ENCODE measurements at places on chromosomes 16 and 17.
A peak's percentile ranks its signal among the peaks of the same experiment; 100 is the strongest.

DNA sequence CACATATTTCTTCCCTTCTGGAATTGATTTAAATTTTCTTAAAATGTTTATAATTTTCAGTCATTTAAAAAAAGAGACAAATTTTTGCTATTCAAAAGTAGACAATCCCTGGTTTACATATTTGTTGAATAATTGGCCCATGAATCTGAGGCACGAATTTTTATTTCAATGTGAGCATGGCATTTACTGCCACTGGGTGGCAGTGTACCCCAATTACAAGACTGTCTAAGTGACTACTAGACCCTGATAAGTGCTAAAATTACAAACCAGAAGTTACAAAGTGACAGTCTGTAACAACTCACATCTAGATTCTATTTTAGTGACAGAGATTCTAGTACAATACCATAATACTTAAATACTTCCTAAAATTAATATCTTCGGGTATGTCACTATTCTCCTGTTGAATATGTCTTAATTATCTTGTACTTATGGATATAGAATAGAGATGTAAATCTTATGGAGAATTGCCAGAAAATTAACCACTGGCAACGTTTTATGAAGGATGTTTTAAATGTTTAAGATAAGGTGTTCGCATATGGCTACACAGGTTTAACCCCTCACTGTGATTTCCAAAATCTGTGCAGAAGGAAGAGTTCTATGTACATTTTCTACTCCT, 235.8 kb downstream of the MAP2K4 start:
- DNase-seq: peak; percentile 65

DNA sequence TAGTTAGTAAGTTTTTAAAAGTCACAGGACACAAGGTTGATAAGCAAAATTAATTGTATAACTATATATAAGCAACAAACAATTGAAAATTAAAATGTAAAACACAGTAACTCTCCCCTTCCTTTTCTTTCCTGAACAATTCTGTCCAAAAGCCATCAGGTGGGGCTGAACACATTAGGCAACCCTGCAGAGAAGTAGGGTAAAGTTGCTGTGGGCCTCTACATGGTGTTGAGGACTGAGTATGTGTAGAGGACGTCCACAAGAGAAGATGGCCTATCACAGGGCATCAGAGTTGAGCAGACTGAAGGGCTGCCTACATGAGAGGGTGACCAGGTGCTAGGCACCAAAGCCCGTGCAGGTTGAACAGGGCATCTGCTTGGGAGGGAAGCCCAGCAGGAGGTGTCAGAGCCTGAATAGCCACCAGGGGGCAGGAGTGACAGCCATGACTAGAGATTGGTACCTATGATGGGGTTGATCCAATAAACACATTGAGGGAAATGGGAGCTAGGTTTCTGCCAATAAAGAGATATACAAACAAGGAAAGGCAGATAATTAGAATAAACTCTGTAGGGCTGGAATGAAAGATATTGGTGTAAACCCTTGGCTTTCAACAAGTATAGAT, 415.1 kb downstream of the NPIPA8 start:
- DNase-seq: peak; percentile 2

DNA sequence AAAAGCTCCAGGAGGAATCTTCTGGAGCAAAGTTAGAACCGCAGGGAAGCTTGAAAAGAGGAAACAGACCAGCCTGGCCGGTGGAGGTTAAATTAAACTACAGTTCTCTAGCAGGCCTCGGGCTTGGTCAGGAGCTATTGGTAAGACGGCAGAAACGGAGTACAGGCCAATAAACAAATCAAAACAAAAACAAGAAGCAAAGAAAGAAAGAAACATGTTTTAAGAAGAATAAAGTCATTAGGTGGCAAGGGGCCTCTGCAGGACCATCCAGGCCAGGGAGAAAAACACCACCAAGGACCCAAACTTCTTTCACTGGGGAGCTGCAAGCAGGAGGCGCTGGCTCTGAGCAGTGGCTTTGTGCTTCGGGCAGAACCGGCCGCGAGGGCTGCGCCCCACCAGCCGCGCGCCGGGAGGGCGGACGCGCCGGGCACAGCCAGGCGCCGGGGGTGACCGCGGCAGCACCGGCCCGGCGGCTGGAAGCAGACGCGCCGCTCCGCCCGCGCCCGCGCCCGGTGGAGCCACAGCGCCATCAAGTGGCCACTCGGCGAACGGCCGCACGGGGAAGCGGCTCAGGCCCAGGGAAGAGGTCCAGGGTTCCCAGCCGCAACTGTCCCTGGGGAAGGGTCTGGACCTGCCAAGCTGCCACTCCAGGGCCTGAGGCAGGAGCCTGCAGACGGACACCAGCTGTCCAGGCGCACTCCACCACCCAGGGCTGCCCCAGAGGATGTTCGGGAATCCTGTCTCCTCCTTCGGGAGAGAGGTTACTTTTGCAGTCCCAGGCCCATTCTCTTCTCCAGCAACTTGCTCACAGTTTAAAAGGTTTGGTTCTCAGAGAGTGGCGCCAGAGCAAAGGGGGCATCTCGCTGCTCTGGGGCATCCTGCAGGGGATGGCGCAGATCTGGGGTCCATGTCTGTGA, 419.4 kb downstream of the SOX9 start:
- DNase-seq: peak; percentile 68

- DNase-seq: peak; percentile 34
These were observed 737 bp downstream of the DHRS13 start for GRCh38 chr17:28901866-28902818.

- DNase-seq: no peak
These were observed 7.4 kb upstream of the MED9 start for GRCh38 chr17:17469358-17469757.

GRCh38 chr17:18045691-18046350, 6.6 kb downstream of the GID4 start:
- DNase-seq: no peak

GRCh38 chr16:84544031-84544773, 39.7 kb upstream of the MEAK7 start:
- DNase-seq: peak; percentile 64

DNA sequence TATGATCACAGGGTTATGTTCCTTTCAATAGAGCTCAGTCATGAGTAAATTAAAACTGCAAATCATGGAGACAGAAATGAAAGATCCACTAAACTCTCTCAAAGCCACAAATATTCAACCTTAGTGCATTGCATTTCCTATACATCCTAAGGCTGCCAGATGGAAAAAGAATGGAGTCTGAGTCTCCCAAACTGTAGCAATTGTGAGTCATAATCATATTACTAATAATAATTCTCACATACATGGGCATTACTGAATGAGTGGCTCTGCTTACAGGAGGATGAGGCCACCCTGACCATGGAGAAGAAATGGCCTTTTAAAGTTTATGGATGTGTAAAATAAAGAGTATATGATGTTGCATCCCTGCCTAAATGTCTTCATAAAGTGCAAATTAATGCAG, 3.2 kb downstream of the CA10 start:
- no peak for DNase-seq

DNA sequence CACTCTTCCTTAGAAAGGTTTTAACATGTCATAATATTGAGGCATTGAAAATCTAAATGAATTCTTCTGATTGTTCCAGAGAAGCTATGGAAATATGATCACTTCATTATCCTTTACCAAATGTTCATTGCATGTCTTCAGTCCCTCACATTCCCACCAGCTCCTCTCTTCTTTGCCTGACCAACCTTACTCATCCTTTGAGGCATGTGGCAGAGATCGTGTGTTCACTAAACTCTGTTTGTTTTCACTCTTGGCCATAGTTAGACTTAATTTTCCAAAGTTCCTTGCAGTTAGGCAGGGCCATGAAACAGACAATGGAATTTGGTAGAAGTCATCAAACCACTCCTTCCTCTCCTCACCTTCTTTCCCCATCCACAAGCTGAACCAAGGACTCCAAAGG, 266.5 kb upstream of the HSBP1 start:
- peak; percentile 35 for DNase-seq

GRCh38 chr17:45749831-45750335, 34.2 kb upstream of the CRHR1 start:
- no peak for DNase-seq

DNA sequence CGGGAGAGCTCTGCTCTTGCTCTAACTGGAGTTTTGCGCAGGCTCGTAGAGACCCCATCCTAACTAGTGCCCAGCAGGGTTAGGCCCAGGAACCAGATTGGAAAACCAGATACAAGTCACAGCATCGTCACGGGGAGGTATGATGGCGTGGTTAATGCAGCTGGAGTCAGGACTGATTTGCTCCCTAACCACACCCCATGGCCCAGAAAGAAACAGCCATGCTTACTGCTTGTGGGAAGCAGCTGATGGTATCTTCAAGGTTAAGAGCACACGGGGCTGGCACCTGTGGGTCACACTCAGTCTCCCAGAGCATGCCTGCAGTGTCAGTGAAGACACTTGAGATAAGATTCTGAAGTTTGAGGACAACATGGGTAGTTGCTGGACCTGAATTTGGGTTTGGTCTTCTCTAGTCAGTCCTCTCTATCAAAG, 60.2 kb downstream of the WIPI1 start:
- no peak for DNase-seq

GRCh38 chr16:56547120-56547948, 17.5 kb upstream of the MT4 start:
- DNase-seq: peak; percentile 67

- DNase-seq: no peak
These were observed 470.2 kb downstream of the PMP22 start for GRCh38 chr17:14794961-14795360.

DNA sequence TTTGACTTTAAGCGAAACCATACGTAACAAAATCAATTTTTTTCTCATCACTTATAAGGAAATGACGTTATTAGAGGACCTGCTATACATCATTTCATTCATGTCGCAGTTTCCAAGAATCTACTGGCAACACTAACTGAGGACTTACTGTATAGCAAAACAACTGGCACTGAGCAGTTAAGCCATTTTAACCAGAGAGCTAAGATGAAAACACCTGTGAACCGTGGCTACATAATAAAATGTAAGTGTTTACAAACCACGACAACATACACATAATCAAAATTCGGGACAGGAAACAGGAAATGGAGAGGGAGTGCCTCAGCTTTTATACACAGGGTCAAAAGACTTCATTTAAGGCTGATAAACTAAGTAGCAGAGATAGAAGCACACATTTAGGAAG, 29.5 kb downstream of the METTL16 start:
- no peak for DNase-seq

- DNase-seq: no peak
These were observed 17.2 kb downstream of the COPRS start for GRCh38 chr17:31841850-31842194.

DNA sequence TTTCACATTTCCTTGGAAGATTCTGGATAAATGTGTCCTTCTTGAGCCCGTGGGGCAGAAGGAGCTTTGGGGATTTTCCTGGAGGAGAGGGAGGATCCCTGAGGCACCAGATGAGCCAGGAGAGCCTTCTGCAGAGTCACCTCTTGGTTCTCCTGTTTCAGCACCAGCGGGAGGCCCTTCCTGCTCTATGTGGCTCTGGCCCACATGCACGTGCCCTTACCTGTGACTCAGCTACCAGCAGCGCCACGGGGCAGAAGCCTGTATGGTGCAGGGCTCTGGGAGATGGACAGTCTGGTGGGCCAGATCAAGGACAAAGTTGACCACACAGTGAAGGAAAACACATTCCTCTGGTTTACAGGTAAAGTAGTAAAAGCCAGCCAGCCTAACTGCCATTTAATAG, 77.1 kb downstream of the ARSG start:
- DNase-seq: no peak

DNA sequence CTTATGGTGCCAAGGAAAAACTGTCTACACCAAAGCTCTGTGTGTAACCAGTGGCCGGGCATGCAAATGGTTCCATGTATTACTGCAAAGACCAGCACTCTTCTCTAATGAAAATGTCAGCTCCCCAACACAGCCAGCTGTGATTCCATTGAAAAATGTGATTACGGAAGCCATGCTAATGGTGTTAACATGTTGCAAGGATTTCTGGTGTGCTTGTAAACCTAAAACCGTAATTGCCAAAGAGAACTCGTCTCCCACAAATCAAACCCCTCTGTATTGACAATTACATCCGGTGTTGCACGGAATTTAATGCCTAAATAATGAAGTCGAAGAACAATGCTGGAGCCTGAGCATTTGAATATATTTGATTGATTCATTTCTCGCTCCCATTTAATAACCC, 351.7 kb downstream of the NPIPA8 start:
- DNase-seq: no peak

- no peak for DNase-seq
These were observed 109.0 kb upstream of the DHX40 start for GRCh38 chr17:59456428-59456827.

- DNase-seq: no peak
These were observed 108.1 kb downstream of the HS3ST4 start for GRCh38 chr16:25799816-25800215.

DNA sequence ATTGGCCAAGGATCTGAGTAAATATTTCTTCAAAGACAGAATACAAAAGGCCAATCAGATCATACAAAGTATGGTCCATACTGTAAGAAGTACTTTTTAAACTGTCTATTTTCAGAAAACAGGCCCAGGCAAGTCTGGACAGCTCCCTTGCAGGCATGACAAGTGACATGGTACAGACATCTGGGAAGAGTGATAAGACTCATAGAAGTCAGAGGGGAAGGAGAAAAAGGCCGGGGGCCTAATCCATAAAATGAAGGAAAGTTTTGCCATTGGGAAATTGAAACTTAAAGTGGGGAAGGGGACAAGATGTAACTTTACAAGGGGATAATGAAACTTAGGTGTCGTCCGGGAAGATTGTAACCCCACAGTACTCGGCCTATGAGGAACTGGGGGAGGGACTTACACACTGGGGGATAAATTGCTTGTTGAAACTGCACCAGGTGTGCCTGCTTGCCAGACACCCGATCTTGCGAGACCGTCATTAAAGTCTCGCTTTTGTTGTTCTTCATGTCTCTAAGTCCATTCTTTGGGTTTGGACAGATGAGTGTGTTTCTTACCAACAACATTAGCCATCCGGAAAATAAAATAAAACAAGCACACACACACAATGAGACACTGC, 684.0 kb downstream of the CDH11 start:
- no peak for DNase-seq

GRCh38 chr17:28828294-28829040, 14.1 kb downstream of the FAM222B start:
- DNase-seq: peak; percentile 54

DNA sequence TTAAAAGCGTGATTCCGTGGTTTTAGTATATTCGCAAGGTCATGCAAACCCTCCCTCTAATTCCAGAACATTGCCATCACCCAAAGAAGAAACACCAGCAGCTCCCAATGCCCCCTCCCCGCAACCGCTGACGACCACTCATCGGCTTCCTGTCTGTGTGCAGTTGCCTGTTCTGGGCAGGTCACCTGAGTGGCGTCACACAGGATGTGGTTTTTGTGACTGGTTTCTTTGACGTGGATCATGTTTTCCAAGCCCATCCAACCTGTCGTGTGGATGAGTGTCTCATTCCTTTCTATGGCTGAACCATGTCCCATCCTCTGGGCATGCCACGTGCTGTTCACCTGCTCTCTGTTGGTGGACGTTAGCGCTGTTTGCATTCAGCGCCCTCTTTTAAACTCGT, 8.2 kb upstream of the ATP2C2 start:
- peak; percentile 15 for DNase-seq

Measured in fibroblast of skin of right biceps (primary cell).